ENCODE measurements at places on chromosomes 7 and 10.

- no peak for DNase-seq
These were observed 24.0 kb upstream of the STEAP2 start for GRCh38 chr7:90187507-90188050.

- peak; percentile 18 for DNase-seq
These were observed 43.7 kb upstream of the PRKAR1B start for GRCh38 chr7:770741-771166.

GRCh38 chr10:27153845-27154193, 365 bp downstream of the YME1L1 start:
- peak; percentile 44 for DNase-seq

GRCh38 chr7:158252081-158252836, 335.4 kb downstream of the PTPRN2 start:
- DNase-seq, result no peak

GRCh38 chr7:47390914-47391313, 191.0 kb downstream of the TNS3 start:
- no peak for DNase-seq

- no peak for DNase-seq
These were observed 124.6 kb upstream of the GLCCI1 start for GRCh38 chr7:7843972-7844371.

DNA sequence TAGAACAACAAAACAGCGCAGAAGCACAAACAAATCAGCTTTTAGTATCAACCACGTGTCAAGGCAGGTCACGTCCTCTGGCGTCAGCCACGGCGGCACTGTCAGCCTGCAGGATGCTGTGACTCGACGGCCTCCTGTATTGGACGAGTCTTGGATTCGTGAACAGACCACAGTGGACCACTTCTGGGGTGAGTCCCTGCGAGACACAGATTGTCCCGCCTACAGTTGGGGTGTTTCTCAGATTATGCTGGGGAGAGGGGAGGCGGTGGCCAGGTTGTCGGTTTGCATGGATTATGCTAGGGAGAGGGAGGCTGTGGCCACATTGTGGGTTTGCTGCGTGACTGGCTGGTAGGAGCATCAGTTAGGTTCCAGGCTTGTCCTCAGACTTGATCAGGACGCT, 9.7 kb downstream of the SUN1 start:
- no peak for DNase-seq

DNA sequence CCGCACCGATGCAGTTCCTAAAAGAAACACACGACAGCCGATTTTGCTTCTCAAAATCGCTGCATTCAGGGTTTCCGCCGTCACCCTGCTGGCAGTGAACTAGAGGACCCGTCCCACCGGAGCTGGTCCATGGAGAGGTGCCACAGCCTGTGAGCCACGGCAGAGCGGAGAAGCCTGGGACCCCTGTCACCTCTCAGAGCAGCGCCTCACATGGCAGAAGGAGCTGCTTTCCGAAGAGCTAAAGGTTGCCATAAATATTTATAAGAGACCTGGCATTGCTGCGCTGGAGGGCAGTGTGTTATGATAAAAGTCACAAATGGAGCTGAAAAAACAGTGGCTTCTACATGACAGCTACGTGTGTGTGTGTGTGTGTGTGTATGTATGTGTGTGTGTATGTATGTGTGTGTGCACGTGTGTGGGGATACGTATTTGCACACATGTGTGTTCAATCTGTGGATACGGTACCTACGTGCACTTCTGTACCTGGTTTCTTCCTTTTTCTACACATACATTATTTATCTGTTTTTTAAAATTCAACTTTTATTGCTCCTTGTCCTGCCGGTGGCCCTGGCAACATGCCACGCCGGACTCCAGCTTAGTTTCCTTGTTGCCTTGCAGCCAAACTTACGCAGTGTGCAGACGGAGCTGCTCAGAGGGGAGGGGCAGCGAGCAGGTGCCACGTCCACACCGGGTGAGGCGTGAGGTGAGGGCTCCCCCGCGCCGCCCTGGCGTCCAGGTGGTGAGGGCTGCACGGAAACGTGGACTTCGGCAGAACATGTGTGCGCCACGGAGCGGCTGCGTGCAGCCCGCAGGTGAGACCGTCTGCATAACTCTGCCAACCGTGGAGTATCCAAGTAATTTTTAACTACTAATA, 115.2 kb upstream of the PITRM1 start:
- no peak for DNase-seq

DNA sequence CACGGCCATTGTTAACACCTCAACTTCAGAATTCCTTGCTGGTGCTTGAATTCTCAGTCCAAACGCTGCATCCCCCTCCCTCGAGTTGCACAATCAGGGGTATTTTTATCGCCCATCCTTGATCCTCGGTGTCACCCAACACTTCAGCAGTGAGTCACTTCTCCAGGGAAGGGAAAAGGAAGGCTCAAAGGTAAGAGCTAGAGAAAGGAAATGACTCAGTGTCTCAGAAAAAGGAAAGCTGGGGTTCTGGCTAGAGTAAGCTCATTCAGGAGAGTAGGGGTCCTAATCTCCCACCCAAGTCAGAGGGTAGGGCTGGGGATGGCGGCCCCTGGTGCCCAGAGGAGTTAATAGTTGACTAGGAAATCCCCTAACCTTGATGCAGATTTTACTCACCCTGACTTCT, 39.8 kb upstream of the TRIM8 start:
- peak; percentile 90 for DNase-seq

DNA sequence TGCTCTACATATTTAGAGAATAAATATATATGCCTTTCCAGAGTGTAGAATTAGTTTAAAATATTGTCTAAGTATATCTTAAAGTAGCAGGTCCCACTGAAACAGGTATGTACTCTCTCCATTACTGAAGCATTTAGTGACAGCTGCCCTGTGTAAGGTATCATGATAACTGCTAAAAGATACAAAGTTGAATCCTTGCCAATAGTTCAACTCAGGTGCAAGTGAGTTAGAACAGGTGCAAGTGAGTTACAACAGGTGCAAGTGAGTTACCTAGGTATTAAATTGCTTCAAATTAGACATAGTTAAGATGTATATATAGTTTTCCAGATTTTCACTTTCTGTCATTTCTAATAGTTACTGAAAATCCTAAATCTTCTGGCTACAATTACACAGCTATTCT, 119.1 kb downstream of the CNOT4 start:
- no peak for DNase-seq

GRCh38 chr7:14013898-14014297, 24.4 kb upstream of the ETV1 start:
- DNase-seq, result no peak

GRCh38 chr10:62561151-62561550, 187.0 kb downstream of the ZNF365 start:
- no peak for DNase-seq

- no peak for DNase-seq
These were observed 180.3 kb upstream of the MYO3A start for GRCh38 chr10:25753776-25754175.

DNA sequence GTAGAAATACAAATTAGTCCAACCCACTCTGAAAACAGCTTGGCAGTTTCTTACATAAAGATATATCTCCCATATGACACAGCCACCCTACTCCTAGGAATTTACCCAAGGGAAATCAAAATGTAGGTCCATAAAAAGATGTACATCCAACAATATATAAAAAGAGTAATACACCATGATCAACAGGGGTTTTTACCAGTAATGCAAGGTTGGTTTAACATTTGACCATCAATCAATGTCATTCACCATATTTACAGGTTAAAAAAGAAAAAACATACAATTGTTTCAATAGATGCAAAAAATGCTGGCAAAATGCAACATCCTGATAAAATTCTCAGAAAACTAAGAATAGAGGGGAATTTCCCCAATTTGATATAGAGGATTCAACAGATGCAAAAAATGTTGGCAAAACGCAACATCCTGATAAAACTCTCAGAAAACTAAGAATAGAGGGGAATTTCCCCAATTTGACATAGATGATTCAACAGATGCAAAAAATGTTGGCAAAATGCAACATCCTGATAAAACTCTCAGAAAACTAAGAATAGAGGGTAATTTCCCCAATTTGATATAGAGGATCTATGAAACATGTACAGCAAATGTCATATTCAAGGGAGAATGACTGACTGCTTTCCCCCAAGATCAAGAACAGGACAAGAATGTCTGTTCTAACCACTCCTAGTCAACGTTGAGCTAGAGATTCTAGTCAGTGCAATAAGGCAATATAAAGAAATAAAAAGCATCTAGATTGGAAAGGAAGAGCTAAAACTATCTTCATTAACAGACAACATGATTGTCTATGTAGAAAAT, 13.7 kb downstream of the ADAP1 start:
- no peak for DNase-seq

GRCh38 chr7:129908181-129908580, 44.6 kb downstream of the UBE2H start:
- DNase-seq, result peak; percentile 62

GRCh38 chr7:33073243-33073642, 10.7 kb upstream of the NT5C3A start:
- DNase-seq, result no peak

GRCh38 chr7:110766864-110767263, 324.1 kb upstream of the LRRN3 start:
- DNase-seq, result no peak

GRCh38 chr10:91875779-91876178, 33.5 kb downstream of the FGFBP3 start:
- no peak for DNase-seq

DNA sequence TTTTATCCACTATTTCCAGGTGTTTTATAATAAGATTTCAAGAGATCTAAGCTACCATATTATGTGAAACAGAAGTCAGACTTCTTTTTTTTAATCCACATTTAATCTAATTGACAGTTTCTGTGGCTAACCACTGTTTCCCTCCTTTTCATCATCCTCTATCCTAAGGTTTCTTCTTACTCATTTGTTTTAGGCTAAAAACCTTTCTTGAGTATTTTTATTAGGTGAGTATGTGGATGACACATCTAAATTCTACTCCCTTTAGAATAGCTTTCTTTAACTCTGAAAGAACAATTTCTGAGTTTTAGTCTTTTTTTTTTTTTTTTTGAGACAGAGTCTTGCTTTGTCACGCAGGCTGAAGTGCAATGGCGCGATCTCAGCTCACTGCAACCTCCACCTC, 62.7 kb downstream of the NPY start:
- DNase-seq, result no peak

DNA sequence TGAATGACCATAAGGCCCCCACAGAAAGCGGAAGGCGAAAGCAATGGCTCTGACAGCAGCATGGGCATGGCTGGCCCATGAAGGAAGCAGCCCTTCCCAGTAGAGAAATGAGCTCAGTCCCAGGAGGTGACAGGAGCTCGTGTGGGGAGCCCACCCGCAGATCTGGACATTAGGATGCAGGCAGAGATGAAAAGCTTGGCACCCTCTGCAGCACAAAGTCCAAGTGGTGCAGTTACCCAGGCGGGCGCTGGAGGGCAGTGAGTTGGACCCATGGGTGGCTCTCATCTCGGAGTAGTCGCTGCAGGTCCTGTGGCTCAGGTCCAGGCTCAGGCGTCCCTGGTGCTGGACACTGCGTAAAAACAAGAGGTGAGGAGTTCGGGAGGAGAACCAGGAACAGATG, 109.0 kb downstream of the DLG5 start:
- no peak for DNase-seq

GRCh38 chr10:71969929-71970328, 5.7 kb downstream of the CHST3 start:
- no peak for DNase-seq

DNA sequence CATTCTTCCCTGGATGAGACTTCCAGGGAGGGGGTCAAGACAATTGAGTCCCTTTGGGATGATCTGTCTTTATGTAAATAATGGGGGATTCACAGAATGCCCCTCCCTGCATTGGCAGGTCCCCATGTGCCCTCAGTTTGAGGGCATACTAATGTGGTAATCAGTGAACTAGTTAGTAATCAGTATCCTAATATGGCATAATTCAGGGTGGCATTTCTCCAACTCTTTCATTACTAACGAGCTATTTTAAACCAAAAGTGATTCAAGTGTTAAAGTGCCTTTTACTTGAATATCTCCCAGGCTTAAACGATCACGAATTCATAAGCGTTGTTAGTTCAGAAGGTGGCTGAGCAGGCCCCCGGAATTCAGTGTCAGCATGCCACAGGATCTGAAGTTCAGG, 1.6 kb upstream of the DNAJB6 start:
- DNase-seq, result no peak

DNA sequence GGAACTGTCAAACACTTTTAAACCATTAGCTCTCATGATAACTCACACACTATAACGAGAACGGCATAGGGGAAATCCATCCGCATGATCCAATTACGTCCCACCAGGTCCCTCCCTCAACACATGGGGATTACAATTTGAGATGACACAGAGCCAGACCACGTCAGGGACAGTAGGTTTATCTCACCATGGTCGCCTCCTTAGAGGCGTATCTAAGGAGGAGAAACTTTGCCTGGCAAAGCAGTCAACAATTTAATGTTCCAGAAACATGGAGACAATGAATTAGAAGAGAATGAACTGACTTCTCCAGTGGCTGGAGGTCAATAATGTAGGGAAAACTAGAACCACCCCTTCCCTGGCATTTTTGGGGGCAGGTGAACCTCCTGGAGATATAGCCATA, 488.4 kb upstream of the AUTS2 start:
- DNase-seq, result no peak

GRCh38 chr10:118153287-118153686, 106.5 kb upstream of the RAB11FIP2 start:
- DNase-seq, result no peak
